ENCODE measurements at places on chromosomes 1 and 21.

- H3K4me1 ChIP-seq, result no peaks in the 10 kb centered on the region
- DNase-seq, result no peak
- H3K4me3 ChIP-seq, result no peak overlapping the region
- no peaks in the 10 kb centered on the region for H3K27me3 ChIP-seq
Observed at GRCh38 chr1:110237386-110238152, 27.5 kb downstream of the KCNC4 start.

- no peak overlapping the region for H3K27ac ChIP-seq
- no peak overlapping the region for H3K4me3 ChIP-seq
- no peaks in the 10 kb centered on the region for H3K36me3 ChIP-seq
Observed at GRCh38 chr1:84711869-84712268, 21.6 kb upstream of the SSX2IP start.

GRCh38 chr1:221688488-221688843 lies 53.4 kb downstream of the DUSP10 start:
- DNase-seq, result no peak
- no peak overlapping the region for H3K4me3 ChIP-seq
- no peaks in the 10 kb centered on the region for H3K4me1 ChIP-seq
- no peak overlapping the region for H3K27ac ChIP-seq
- H3K27me3 ChIP-seq, result no peaks in the 10 kb centered on the region
- H3K36me3 ChIP-seq, result no peaks in the 10 kb centered on the region

GRCh38 chr1:81619156-81619555 lies 181.6 kb upstream of the ADGRL2 start:
- no peaks in the 10 kb centered on the region for H3K36me3 ChIP-seq
- no peak overlapping the region for H3K27ac ChIP-seq
- H3K27me3 ChIP-seq, result no peaks in the 10 kb centered on the region
- H3K4me1 ChIP-seq, result no peaks in the 10 kb centered on the region
- no peak overlapping the region for H3K4me3 ChIP-seq

All from thoracic aorta (tissue), 2 donors.